ENCODE measurements at places on chromosomes 1 and 21.

GRCh38 chr1:244303610-244303969 lies 148.1 kb downstream of the ADSS2 start:
- DNase-seq = no peak

DNA sequence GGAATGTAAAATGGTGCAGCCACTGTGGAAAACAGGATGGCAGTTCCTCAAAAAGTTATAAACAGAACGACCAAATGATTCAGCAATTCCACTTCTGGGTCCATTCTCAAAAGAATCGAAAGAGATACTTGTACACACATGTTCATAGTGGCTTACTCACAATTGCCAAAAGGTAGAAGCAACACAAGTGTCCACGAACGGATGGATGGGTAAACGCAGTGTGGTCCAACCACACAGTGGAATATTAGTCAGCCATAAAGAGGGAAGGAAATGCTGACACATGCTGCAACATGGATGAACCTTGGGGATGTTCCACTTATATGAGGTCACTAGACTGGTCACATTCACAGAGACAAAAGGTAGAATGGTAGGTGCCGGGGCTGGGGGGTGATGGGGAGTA lies 5.3 kb downstream of the KRTAP10-1 start:
- no peak for DNase-seq

DNA sequence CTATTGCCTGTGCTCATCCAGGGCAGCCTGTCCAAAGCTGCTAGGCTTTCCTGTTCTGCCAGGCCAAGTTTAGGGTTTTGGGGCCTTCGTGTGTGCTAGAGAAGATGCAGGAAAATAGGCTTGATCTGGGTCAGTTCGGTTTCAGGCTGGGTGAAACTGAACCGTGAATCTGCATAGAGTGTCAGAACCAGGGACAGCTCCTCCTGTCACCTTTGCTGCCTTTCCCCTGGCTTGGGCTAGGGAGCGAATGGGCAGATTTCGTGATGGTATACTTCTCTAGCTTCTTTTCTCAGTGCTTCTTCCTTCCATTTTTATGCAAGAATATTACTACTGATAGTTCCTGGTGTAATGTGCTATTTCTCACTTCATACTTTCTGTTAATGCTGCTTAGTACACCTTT lies 6.0 kb upstream of the AGO1 start:
- no peak for DNase-seq

DNA sequence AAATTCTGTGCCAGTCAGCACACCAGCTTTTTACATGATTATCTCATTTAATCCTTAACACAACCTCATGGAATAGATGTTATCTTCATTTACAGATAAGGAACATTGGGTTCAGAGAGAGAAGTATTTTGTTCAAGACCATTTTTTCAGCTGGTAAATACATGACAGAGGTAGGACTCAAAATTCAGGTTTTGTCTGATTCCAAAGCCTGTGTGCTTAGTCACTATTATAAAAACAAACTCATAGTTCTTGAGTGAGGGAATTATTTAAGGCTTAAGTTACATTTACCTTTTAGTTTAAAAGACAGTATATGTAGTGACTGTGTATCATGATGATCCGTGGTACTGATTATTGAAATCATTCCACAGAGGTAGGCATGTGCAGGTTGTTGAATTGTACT lies 125.2 kb downstream of the MAGI3 start:
- DNase-seq = no peak

Measured in stimulated activated CD4-positive, alpha-beta T cell treated with anti-CD3 and anti-CD28 coated beads, TNF-alpha, amount 100 ng/mL, for 4 hours (primary cell).